ENCODE measurements at places on chromosomes 7 and 10. TPM values are rescaled to one million over a fixed set of nuclear protein-coding genes. Genes with fewer than 3 reads are reported as not detected.

LRMDA gene
- 1.8 TPM for total RNA-seq

EBLN1 gene
- total RNA-seq = not detected

C7orf33 gene
- total RNA-seq = not detected

GIMAP5 gene
- total RNA-seq = 75.5 TPM

PRSS1 gene
- total RNA-seq = not detected

PRSS58 gene
- not detected for total RNA-seq

CNTNAP2 gene
- not detected for total RNA-seq

- H3K4me1 ChIP-seq = no peaks in the 10 kb centered on the region
- DNase-seq = no peak
- H3K27me3 ChIP-seq = peaks cover 16% of the 10 kb centered on the region
These were observed 226.7 kb downstream of the SNX13 start for GRCh38 chr7:17713584-17713983.

DNA sequence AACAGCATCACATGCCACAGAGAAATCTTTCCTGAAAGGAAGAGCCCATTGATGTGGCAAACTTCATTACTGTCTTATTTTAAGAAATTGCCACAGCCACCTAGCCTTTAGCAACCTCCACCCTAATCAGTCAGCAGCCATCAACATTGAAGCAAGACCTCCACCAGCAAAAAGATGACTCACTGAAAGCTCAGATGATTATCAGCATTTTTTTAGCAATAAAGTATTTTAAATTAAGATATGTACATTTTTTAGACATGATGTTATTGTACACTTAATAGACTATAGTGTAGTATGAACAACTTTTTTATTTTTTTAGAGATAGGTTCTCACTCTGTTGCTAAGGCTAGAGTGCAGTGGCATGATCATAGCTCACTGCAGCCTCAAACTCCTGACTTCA, 14.8 kb downstream of the STEAP1B start:
- no peak overlapping the region for H3K4me3 ChIP-seq
- H3K27ac ChIP-seq = no peak overlapping the region
- H3K36me3 ChIP-seq = no peaks in the 10 kb centered on the region
- peaks cover 7% of the 10 kb centered on the region for H3K27me3 ChIP-seq
- DNase-seq = no peak

DNA sequence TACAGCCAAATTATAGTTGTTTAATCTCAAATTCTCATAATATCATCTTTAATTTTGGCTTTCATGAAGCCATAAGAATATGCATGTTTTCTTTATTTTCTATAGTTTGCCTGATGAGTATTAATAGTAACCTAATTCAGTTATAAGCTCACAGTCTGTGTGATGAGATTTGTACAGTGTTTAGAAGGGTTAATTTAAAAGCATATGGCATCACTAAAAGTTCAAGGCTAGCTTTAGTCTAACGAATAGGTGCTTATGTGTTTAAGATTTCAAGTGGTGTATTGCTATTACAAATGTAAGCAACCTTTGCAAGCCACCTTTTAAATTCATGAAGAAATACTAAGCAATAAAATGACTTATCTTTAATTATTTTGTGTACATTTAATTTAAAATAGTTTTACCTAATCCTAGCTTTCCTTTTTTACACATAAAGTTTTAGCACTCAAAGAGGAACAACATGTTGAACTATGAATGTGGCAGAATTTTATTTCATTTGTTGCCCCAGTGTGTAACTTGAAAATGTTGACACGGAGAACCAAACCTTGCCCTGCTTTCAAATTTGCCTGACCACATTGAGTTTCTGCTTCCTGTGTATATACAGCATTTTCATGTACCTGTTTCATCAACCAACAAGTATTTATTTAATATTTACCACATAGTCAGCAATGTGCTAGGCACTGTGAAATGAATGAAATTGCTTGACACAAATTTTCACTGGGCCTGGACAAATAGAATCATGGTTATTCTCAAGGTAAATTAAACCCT, 41.5 kb downstream of the TET1 start:
- DNase-seq = no peak
- H3K4me3 ChIP-seq = peak overlapping the region; percentile 96
- no peaks in the 10 kb centered on the region for H3K27me3 ChIP-seq
- peak overlapping the region; percentile 65 for H3K27ac ChIP-seq
- H3K4me1 ChIP-seq = peaks cover 26% of the 10 kb centered on the region

- no peak overlapping the region for H3K27ac ChIP-seq
- no peaks in the 10 kb centered on the region for H3K27me3 ChIP-seq
- no peaks in the 10 kb centered on the region for H3K36me3 ChIP-seq
These were observed 485.8 kb upstream of the FOXK1 start for GRCh38 chr7:4196121-4196819.

- H3K36me3 ChIP-seq = peaks cover 16% of the 10 kb centered on the region
These were observed 6.7 kb downstream of the ANKRD16 start for GRCh38 chr10:5882961-5883360.

- H3K27me3 ChIP-seq = peaks cover 11% of the 10 kb centered on the region
- DNase-seq = no peak
- H3K4me3 ChIP-seq = no peak overlapping the region
- no peaks in the 10 kb centered on the region for H3K36me3 ChIP-seq
These were observed 113.3 kb upstream of the CREB5 start for GRCh38 chr7:28298870-28299518.

- DNase-seq = peak; percentile 84
- H3K27me3 ChIP-seq = no peaks in the 10 kb centered on the region
- H3K4me1 ChIP-seq = peaks cover 68% of the 10 kb centered on the region
These were observed 63.5 kb downstream of the GRK5 start for GRCh38 chr10:119270762-119271366.

GRCh38 chr10:110810625-110811024, 61.1 kb upstream of the PDCD4 start:
- H3K4me3 ChIP-seq = no peak overlapping the region
- no peak overlapping the region for H3K27ac ChIP-seq

GRCh38 chr10:16653224-16653623, 131.5 kb upstream of the C1QL3 start:
- peaks cover 2% of the 10 kb centered on the region for H3K36me3 ChIP-seq
- H3K4me3 ChIP-seq = peak overlapping the region; percentile 21
- H3K4me1 ChIP-seq = peaks cover 29% of the 10 kb centered on the region
- no peak overlapping the region for H3K27ac ChIP-seq
- H3K27me3 ChIP-seq = no peaks in the 10 kb centered on the region
- no peak for DNase-seq

GRCh38 chr7:87624628-87625027, 3.6 kb upstream of the RUNDC3B start:
- no peak for DNase-seq
- no peak overlapping the region for H3K4me3 ChIP-seq
- peaks cover 2% of the 10 kb centered on the region for H3K27me3 ChIP-seq

- no peak overlapping the region for H3K27ac ChIP-seq
- peak; percentile 47 for DNase-seq
- no peak overlapping the region for H3K4me3 ChIP-seq
- H3K27me3 ChIP-seq = no peaks in the 10 kb centered on the region
These were observed 21.1 kb downstream of the BNIP3 start for GRCh38 chr10:131960631-131961046.

DNA sequence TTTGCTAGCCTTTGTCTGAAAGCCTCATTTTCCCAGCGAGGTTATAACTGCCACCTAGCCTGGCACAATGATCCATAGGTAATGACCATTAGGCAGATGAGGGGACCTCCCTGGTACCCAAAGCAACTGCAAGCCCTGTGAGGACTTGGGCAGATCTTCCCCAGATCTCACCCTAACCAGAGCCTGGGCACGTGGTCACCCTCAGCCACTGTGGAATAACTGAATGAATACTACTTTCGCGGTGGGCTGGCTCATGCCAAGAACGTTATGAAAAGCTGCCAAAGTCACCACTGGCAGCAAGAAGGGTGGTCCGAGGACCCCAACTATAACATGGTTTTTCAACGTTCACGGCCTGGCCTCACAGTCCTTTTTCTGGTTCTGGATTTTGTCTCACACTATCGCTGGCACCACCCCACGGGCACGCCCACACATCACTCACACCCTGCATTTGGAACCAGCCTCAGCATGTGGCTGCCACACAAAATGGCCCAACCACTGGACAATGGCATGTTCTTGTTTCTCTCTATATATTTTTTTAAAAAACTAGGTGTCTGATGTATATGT, 3.4 kb downstream of the PRKAG2 start:
- H3K4me1 ChIP-seq = peaks cover 30% of the 10 kb centered on the region
- DNase-seq = peak; percentile 26
- no peak overlapping the region for H3K4me3 ChIP-seq
- H3K27ac ChIP-seq = no peak overlapping the region

GRCh38 chr10:23412223-23412622, 26.7 kb upstream of the OTUD1 start:
- H3K27me3 ChIP-seq = peaks cover 17% of the 10 kb centered on the region
- no peak overlapping the region for H3K27ac ChIP-seq
- no peaks in the 10 kb centered on the region for H3K36me3 ChIP-seq

- no peak for DNase-seq
- no peaks in the 10 kb centered on the region for H3K36me3 ChIP-seq
- H3K4me1 ChIP-seq = no peaks in the 10 kb centered on the region
- no peak overlapping the region for H3K27ac ChIP-seq
These were observed 403.9 kb upstream of the CELF2 start for GRCh38 chr10:10613656-10614244.

DNA sequence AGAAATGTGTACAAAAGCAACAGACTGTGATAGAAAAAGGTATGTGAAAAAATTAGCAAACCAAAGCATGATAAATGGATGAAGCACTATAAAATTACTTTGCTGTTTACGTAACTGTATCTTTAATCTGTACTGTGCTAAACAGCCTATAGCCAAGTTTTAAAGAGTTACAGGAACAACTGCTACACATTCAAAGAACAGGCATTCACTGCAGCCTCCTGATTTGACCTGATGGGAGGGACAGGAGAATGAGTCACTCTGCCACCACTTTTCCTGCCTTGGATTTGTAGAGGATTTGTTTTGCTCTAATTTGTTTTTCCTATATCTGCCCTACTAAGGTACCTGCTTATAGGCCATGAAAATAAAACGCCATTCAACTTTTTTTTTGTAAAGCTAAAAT, 116.1 kb downstream of the FANK1 start:
- H3K4me3 ChIP-seq = peak overlapping the region; percentile 75
- H3K27me3 ChIP-seq = no peaks in the 10 kb centered on the region
- no peak for DNase-seq
- H3K4me1 ChIP-seq = peaks cover 26% of the 10 kb centered on the region
- no peaks in the 10 kb centered on the region for H3K36me3 ChIP-seq
